Esophagus mucosa (tissue), 1 donor: ENCODE measurements at places on chromosomes 4 and X. TPM values are rescaled to one million over a fixed set of nuclear protein-coding genes. Genes with fewer than 3 reads are reported as not detected.

The LIMCH1 gene
- total RNA-seq = 15.5 TPM

GRCh38 chr4:48141048-48141447 is 7.0 kb upstream of the TXK start:
- peak; percentile 71 for ATAC-seq

DNA sequence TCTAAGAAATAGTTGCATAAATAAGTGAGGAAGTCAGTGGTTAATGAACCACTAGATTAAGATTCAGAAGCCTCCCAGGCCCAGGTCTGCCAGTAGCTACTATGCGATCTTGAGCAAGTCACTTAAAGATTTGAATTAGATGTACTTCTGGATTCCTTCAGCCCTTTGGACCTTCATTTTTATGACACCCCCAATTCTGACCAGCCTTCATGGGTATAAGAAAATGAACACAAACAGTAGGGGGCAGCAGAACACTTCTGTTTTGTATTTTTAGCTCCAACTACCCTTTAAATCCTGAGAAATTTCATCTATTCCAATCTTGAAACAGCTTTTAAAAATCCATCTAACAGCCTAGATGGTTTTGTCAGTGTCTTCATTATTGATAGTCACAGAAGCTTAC is 19.0 kb downstream of the TMEM47 start:
- ATAC-seq = no peak

DNA sequence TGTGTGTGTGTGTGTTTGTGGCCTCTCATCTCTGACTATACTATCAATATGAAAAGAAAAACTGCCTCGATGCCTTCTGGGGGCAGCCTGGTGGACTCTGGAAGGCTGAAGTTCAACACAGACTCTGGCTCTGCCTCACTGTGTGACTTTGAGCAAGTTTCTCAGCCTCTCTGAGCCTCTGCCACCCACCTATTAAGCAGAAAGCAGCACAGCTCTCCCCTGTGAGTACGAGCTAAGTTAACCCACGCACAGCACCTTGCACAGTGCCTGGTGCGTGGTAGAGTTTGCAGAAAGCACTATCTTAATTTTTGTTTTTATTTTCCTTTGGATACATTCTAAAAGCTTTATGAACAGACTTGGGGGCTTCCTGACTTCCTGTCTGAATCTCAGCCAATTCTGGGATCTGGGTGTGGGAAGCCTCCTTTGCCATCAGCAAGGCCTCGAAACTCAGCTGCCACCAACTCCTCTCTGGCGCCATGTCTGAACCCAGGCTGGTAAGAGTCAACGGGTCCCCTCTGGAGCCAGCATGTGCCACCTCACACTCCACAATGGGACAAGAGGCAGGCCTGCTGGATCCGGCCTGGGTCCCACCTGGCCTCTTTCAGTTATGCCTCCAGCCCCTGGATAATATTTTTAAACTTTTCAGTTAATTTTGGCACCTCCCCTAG is 57.3 kb downstream of the JAKMIP1 start:
- ATAC-seq = no peak

GRCh38 chr4:110198435-110199416 is at the start of gene ELOVL6:
Gene ELOVL6, minus strand, starts transcription at chr4:110198615. Its CDS starts 280 bp downstream, at chr4:110198335.
- peak; percentile 22 for ATAC-seq

The F9 gene
- total RNA-seq = not detected

GRCh38 chr4:187469627-187470026 is 525.9 kb upstream of the ZFP42 start:
- no peak for ATAC-seq

- ATAC-seq = no peak
These were observed 25.7 kb downstream of the TACC3 start for GRCh38 chr4:1746919-1747602.

DNA sequence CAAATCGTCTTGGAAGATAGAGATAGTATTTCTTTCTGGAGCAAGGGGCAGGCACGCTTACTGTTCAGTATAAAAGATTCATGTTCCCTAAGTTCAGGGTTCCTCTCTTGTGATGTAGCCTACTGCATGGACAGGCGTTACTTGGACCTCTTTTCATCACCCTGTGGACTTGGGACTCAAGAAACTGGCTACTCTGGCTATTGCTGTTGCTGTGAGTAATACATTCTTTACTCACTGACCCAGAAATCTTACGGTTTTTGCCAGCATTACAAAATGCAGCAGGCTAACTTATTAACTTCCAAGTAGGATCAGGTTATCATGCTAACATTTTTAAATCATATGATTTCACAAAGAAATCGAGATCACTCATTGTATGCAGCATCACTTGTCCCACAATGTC is 12.8 kb upstream of the GUCY1B1 start:
- no peak for ATAC-seq

The CLIC2 gene
- 2.5 TPM for total RNA-seq

DNA sequence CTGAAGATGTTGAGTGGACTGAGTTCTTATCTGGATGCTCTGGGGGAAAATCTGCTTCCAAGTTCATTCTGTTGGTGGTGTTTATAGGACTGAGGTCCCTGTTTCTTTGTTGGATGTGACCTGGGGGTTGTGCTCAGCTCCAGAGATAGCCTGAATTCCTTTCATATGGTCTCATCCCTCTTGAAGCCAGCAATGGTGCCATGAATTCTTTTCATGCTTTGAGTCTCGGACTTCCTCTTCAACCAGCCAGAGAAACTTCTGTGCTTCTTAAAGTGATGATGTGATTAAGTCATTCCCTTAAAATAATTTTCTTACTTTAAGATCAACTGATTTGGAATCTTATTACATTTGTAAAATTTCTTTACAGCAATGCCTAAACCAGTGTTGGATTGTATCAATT is 233.8 kb upstream of the UGT8 start:
- no peak for ATAC-seq

The GC gene
- total RNA-seq = 0.40 TPM

- no peak for ATAC-seq
These were observed 8.1 kb downstream of the HAUS7 start for GRCh38 chrX:153462291-153462690.

The NMU gene
- total RNA-seq = 96.3 TPM

GRCh38 chrX:150872773-150873336 is 25.6 kb downstream of the CD99L2 start:
- no peak for ATAC-seq

DNA sequence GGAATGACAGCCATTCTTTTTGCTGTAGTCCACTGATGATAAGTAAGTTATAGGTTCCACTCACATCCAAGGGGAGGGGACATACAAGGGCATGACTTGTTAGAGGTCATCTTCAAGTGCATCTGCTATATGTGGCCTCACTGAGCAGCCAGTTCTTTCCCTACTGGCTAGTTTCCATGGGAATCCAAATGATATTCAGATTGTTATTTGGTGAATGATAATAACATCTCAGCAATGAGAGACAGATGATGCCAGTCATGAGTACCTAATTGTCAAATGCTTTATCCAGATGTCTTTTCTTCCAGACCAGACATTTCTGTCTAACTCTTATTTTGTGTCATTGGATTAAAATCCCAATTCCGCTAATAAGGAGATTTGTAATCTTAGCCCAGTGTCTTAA is 460.4 kb upstream of the BOD1L1 start:
- no peak for ATAC-seq

DNA sequence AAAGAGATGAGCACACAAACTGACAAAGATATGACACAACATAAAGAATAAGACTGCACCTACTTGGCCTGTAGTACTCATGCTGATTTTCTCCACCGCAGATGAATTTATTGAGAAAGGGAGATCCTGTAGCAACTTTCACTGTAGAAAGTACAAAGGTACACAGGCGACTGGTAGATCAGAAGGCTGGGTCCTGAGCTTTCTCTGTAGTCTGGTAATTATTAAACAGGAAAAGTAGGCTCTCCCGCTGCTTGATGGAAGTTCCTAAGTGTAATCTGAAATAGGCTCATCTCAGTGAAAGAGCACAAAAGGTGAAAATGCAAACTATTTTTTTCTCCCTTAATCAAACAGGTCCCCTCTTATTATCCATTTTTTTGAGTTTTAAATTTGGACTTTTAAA is at the start of gene ADH6:
ADH6 (minus strand) TSS at position 175 of the 400 bp plus-strand sequence; CDS start at position 81, 94 bp downstream.
- no peak for ATAC-seq

GRCh38 chrX:38717871-38718270 is 83.4 kb upstream of the MID1IP1 start:
- ATAC-seq = no peak

The CUL4B gene
- total RNA-seq = 37.2 TPM

DNA sequence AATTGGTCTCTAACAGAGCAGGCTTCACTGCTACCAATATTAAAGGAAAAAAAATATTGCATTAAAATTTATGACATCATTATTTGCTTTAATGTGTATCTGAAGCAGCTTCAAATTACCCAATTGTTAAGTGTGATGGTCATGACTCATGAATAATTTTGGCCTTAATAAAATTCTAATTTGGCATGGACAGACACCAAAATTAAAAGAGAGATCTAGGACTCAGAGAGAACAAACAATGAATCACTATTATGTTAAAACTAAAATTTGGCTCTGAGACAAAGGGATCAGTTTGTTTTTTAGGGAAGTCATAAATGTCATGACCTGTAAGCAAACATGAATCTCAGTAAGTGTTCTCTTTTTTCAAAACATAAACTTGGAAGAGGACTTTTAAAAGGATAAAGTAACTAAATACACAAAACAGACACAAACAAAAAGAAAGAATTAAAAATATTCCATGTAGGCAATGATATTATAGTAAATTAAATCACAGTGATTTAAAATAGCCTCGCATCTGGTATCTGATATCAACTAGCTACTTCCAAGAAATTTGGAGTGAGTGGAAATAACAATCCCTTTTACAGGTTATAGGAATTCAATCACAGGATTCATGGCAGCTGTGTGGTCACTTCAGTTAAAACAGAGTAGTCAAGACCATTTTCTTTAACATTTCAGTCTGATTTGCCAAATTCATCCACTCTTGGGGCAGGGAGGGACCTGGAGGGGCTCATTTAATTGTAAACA is 11.6 kb downstream of the VEGFC start:
- ATAC-seq = no peak

DNA sequence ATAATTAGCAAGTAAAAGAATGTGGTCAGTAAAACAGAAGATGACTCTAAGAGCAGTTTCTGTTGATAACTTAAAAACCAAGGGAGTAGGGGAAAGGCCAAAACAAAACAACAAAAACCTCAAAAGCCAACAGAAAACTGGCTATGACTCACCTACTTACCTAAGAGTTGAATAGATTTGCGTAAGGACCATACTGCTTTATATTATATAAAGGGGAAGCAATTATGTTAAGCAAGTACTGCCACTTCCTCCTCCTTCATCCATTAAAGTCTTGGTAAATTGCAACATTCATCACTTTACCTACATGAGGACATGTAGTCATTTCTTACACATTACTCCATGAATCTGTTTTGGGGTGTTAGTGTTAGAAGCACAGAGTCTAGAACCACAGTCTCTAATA is 85.9 kb upstream of the FAM47A start:
- no peak for ATAC-seq

DNA sequence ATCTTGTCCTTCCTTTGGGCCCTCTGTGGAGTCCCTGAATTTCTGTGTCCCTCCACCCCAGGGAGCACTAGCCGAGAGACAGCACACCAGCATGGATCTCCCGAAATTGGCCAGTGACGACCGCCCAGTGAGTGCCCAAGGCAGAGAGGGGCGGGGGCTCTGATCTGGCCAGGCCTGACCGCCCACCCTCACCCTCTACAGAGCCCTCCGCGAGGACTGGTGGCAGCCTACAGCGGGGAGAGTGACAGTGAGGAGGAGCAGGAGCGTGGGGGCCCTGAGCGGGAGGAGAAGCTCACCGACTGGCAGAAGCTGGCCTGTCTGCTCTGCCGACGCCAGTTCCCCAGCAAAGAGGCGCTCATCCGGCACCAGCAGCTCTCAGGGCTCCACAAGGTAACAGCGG is 8.4 kb upstream of the UBA1 start:
- no peak for ATAC-seq

DNA sequence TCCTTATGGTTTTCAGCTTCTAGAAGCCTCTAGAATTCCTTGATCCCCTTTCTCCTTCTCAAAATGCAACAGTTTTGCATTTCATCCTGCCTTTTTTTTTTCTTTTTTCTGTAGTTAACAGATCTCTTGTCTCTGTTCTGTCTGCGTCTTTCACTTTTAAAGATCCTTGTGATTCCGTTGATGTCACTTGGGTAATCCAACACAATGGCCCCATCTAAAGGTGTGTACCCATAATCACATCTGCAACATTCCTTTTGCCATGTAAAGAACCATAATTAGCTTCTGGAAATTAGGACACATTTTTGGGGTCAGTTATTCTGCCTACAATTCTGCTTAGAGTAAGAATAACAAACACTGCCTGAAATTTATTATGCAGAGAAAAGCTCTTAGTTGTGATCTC is 1180.9 kb upstream of the ADGRL3 start:
- ATAC-seq = no peak

The RTL9 gene
- not detected for total RNA-seq

- ATAC-seq = peak; percentile 54
These were observed 26.4 kb downstream of the NOP14 start for GRCh38 chr4:2936773-2937145.

- ATAC-seq = no peak
These were observed 25.2 kb upstream of the ATXN3L start for GRCh38 chrX:13345037-13345436.
